ENCODE measurements at places on chromosomes 6 and 20.

DNA sequence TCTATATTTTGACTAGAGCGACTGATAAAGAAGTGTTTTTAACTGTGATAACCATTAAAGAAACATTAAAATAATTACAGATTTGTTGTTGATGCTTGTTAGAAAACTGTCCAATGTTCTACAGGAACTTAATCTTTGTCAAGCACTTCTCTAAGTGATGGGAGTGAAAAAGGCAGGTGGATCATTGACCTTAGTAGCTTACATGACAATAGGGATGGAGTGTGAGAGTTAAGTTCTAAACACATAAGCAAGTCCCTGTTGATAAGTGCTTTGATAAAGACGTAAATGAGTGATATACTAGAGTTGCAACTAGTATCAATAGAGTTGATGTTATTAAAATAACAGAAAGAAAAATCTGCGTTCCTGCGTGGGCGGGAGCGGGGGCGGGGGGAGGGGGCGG is 931.5 kb upstream of the EPHA7 start:
- DNase-seq = no peak

DNA sequence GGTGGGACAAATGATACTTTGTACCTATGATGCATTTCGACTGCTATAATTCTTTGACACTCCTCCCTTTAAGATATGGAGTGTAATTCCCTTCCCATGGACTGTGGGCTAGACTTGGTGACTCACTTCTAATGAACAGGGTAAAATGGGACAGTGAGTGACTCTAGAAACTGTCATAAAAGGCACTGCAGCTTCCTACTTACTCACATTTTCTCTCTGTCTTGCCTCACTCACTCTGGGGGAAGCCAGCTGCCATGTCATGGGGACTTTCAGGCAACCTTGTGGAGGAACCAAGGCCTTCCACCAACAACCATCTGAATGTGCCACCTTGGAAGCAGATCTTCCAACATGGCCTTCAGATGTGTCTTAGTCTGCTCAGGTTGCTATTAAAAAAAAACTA is 12.9 kb upstream of the GFOD1 start:
- DNase-seq = no peak

- DNase-seq = no peak
Observed at GRCh38 chr6:129469070-129469662, 240.8 kb downstream of the ARHGAP18 start.

GRCh38 chr20:49320460-49320859 is 42.6 kb upstream of the ZNFX1 start:
- DNase-seq = no peak

GRCh38 chr6:53446151-53446550 is 97.4 kb upstream of the ELOVL5 start:
- no peak for DNase-seq
